ENCODE measurements at places on chromosomes 4 and X.

DNA sequence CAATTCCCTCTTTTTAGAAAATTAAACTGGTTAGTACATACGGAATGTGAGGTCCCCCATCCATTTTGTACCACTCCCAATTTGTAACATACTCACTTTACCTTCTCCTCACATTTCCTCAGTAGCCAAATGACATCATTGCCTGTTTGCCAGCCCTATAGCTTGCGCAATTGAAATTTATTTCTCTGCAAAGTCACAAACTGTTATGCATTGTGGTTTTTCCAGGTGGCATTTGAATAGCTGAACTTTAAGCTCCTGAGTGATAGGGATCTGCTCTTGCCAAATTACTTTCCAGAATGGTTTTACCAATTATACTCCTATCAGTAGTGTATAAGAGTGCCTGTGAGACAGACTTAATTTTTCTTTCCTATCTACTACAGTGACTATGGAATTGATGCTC, 7.7 kb downstream of the COL4A5 start:
- no peak for DNase-seq

DNA sequence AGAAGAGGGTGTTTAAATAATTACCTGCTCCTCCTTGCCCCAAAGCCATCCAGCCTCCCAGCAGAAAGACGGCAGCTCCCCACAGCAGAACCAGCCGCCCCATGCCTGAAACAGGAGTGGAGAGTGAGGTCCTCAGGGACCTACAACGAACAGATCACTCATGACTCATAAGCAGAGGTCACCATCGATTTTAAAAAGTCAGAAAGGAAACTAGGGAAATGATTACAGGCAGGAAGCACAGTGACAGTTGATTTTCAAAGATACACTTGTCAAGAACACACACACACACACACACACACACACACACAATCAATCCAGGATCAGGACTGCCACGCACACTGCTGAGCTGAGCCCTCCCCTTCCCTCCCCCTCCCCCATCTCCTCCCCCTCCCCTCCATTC, at the start of gene CRLF2:
CRLF2 (minus strand) TSS at position 118 of the 400 bp plus-strand sequence; CDS start at position 103, 15 bp downstream.
- DNase-seq: no peak

- DNase-seq: no peak
These were observed 126.7 kb downstream of the CORIN start for GRCh38 chr4:47711183-47711582.

DNA sequence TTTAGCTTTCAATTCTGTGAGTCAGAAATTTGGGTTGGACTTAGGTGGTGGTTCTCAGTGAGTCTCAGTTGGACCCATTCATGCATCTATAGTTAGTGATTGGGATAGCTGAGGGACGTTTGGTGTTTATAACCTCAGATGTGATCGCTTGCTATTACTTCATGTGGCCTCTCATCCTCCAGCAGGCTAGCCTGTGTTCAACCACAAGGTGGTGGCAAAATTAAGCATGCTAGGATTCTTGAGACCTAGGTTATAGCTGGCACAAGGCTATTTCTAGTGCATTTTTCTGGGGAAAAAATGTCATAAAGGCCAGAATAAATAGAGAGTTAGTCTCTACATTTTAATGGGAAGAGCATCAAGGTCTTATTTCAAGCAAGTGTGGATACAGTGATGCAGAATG, 10.9 kb upstream of the GRPR start:
- DNase-seq: no peak

- no peak for DNase-seq
These were observed 127.4 kb downstream of the RBM47 start for GRCh38 chr4:40502220-40502619.

GRCh38 chrX:140526171-140526570, 21.3 kb upstream of the SOX3 start:
- peak; percentile 16 for DNase-seq

DNA sequence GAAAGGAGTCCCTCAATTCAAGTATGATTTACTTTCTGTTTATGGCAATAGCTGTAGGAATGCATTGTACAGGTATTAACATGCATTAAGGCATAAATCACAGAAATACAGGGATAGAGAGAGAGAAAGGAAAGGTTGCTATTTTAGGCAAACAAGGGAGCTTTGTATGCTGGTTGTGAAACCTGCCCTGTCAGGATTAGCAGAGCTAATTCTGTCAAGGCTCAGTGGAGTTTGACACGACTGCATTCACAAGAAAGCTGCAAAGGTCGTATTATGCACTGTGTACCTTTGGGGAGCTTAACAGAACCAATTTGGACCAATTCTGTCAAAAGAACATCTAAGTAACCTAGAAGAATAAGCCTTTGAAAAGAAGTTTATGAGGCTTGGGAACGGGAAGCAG, 239.3 kb downstream of the GRIA2 start:
- no peak for DNase-seq

DNA sequence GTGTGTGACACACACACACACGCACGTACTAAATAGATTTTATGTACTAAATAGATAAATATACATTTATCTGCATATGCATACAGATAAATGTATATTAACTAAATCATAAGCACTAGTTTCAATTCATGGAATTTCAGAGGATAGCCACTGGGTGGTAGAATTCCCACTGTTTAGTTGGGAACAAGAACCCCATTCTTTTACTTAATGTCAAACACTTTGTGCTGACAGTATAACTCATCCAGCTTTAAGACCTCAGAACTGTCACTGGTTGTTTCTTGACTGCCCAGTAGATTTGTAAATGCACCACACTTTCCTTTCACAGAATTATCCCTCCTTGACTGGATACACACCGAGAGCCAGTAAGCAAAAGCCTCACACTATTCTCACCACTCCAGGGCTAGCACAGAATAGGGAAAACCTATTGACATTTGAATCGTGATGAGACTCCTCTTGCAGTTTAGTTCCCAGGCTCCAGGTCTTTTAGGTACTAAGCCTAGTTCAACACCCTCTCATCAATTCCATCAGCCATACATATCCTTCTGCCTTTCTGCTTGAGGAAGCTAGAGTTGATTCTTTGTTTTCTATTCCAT, 32.4 kb downstream of the PPARGC1A start:
- DNase-seq: no peak

GRCh38 chr4:76376534-76376933, 44.4 kb downstream of the CCDC158 start:
- DNase-seq: no peak

DNA sequence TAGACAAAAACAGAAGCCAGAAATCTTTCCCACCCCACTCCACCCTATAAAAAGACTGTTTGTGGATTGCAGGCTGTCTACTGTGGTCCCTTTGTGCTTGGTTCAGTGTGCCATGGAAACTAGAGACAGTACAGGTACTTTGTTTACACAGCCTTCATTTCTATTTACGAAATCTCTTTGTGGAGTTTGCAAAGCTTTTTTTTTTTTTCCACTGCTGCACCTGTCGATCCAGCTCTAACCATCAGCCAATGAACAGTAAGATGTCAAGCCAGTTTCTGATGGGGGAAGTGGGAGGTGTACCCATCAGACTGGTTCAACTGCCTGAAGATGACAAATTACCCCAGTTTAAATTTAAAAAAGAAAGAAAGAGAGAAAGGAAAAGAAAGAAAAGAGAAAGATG, 20.2 kb upstream of the LRBA start:
- no peak for DNase-seq

GRCh38 chr4:35934320-35934981, 309.9 kb downstream of the ARAP2 start:
- no peak for DNase-seq

DNA sequence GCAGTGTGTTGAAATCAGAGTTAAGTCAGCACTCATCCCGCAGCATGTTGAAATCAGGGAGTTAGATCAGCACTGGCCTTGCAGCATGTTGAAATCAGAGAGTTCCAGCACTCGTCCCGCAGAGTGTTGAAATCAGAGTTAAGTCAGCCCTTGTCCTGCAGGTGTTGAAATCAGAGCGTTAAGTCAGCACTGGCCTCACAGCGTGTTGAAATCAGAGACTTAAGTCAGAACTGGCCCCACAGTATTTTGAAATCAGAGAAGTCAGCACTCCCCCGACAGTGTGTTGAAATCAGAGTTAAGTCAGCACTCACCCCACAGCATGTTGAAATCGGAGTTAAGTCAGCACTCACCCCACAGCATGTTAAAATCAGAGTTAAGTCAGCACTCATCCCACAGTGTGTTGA, 10.9 kb upstream of the UVSSA start:
- DNase-seq: no peak

DNA sequence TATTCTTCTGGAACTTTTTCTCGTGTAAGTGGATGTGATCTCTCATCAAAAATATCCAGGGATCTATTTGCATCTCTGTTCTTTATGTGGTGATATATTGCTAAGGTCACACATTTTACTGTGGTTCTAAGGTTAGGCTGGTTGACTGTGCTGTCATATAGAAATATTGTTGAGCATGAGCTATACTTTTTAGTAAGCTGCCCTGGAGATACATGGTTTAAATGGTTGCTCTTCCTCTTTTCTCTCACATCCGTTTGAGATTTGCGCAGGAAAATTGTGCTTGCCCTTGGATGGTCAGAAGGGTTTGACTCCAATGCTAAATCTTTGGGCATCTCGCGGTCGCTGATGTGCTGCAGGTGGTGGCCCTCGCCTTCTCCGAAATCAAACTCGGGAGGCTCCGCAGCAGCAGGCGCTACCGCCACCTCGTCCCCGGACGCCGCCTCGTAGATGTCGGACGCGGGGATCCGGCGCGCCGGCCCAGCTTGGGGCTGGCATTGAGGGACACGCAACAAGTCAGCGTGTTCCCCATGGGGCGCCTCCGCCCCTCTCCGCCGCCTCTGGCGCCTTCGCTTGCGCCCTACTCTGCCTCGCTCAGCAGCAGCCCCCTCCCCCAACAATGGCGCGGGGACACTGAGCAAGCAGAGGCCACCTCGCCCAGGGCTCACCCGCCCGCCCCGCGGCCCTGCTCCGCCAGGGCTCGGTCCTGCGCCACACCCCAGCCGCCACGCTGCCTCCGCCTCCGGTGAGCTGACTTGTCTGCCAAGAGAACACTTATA, 154.5 kb downstream of the MSN start:
- DNase-seq: no peak

DNA sequence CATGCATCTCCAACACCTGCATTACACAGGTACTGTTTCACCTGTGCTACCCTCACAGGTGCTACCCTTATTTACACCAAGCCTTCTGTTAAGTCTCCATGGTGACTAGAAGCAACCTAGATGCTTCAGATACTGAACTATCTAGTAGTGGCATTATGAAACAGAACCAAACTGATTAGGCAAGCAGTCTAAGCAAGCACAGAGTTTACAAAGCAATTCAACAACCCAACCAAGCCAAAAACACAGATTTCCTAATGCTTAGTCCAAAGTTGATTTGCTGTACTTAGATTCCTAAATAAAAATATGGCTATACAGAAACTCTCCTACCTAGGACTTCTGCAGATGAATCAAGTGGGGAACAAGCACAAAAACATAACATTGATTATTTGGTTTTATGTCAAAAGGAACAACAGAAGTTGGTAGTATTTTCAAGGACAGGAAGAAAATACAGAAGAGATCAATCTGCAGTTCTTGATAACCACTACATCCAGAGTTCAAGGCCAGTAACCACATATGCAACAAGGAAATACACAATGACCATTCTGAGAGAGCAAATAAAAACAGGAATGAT, 3.2 kb downstream of the TAPT1 start:
- no peak for DNase-seq

DNA sequence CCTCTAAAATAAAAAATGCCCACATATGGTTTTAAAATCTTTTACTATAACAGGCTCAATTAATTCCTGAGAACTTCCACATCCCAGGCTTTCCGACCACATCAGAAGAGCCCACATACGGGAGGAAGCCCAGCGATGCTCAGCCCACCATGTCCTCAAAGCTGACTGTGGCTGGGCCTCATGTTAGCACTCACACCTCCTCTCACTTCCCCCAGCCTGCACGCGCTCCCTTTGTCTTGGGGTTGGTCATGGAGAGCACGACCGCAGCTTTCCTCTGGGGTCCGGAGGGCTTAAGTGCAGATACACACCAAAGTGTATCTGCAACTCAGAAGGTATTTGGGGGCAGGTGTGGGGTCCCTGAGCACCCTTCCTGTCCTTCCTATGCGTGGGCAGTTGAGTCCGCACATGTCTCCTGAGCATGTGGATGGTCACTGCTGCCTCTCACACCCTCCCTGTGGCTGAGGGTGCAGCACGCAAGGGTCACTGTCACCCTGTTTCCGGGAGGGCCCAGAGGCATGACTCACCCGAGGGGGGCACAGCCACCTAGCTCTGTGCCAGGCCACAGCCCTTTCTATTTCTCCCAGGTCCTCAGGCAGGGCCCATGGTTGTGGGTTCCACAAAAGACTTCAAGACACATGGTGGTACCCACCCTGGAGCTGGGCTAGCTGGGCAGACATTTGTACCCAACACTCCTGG, 21.2 kb downstream of the WDR1 start:
- DNase-seq: no peak

GRCh38 chr4:131540256-131540655, 1608.8 kb upstream of the PCDH10 start:
- no peak for DNase-seq

GRCh38 chrX:107542500-107542899, 85.8 kb upstream of the PRPS1 start:
- no peak for DNase-seq

- no peak for DNase-seq
These were observed 1508.1 kb downstream of the TECRL start for GRCh38 chr4:62901101-62901500.

DNA sequence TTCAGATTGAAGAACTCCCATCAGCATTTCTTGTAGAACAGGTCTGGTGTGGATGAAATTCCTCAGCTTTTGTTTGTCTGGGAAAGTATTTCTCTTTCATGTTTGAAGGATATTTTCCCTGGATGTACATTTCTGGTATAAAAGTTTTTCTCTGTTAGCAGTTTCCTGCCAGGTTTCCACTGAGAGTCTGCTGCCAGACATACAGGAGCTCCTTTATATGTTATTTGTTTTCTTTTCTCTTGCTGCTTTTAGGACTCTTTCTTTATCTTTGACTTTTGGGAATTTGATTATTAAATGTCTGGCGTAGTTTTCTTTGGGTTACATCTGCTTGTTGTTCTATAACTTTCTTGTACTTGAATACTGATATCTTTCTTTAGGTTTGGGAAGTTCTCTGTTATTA, 486.5 kb downstream of the ARAP2 start:
- DNase-seq: no peak

- DNase-seq: no peak
These were observed 83.7 kb downstream of the PPP2R2C start for GRCh38 chr4:6388713-6389112.

- DNase-seq: no peak
These were observed 13.9 kb downstream of the CASP3 start for GRCh38 chr4:184635381-184635780.
